Left renal pelvis (tissue), 4 donors: ENCODE measurements at places on chromosomes 3 and 15. TPM values are rescaled to one million over a fixed set of nuclear protein-coding genes. Genes with fewer than 3 reads are reported as not detected.

DNA sequence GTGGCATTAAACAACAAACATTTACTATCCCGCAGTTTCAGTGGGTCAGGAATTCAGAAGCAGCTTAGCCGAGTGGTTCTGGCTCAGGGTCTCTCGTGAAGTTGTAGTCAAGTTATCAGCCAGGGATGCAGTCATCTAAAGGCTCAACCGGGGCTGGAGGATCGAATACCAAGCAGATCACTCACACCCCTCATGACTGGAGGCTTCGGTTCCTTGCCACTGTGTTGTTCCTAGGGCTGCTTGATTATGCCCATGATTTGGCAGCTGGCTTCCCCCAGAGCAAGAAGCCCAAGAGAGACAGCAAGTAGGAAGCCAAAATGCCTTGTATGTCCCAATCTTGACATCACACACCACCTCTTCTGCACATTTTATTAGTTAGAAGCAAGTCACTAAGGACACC, 33.9 kb upstream of the CDCP1 start:
- no peak for DNase-seq

USP13 gene
- polyA plus RNA-seq = 12.1 TPM

DNA sequence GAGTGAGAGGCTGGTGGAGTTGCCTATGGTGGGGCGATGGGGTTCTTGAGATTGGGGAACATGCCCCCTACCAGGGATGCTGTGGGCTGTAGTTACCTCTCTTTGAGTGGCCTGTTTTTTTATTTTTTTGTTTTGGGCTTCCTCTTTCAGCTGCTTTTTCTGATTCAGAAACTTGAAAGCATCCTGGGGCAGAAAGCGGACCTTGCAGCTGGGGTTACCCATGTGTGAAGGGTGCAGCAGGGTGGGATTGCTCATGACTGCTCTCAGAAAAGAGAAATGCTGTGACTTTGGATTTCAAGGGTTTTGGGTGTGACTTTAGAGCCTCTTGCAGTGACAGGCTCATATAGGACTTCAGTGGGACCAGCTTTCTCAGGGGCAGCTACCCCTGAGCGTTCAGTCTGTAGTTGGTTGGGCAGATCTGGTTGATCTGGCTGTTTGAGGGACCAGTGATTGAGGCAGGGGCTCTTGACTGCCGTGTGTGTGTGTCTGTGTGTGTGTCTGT, 1.8 kb downstream of the LIMD1 start:
- DNase-seq = no peak

DNA sequence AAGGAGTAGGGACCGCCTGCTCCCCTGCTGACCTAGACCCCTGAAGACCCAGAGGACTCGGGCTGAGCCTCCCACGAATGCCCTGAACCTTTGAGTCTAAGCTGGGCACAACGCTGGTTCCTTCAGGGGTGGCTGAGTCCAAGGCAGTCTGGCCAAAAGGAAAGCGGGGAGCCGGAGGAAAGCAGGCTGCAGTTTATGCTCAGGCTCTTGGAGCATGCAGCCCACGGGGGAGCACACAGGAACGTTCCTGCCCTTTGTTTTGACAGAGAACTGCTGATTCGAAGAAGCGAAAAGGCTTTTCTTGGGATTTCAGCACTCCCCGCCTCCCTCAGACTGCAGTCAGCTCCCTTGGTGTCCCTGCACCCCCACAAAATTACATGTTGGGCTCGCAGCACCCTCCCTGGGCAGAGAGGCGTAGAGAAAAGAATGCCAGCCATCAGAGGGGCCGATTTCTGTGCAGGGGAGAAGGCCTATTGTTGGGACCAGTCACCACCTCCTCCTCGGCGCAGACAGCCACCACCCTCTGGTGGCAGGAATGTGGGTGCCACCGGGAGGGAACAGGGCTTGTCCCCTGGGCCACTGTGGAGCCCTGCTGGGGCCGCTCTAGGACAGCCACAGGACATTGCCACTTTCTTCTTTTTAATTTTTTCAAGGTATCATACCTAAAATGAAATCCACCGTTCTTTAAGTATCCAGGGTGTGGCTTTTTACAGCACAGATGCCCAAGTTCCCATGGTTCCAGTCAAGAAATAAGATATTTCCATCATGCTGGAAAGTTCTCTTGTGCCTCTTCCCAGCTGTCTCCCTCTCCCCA, 72.2 kb downstream of the SMAD6 start:
- DNase-seq = peak; percentile 83

- DNase-seq = no peak
Measured at GRCh38 chr3:16704941-16705340, 99.7 kb upstream of the DAZL start.

- DNase-seq = no peak
Measured at GRCh38 chr3:61789861-61790260, 228.5 kb downstream of the PTPRG start.

GRCh38 chr3:161081633-161082032, 23.5 kb downstream of the B3GALNT1 start:
- DNase-seq = no peak

CAND2 gene
- 12.4 TPM for polyA plus RNA-seq

GDPGP1 gene
- 2.2 TPM for polyA plus RNA-seq

GRCh38 chr3:25648107-25648535, 16.6 kb downstream of the TOP2B start:
- DNase-seq = no peak

- DNase-seq = no peak
Measured at GRCh38 chr3:63779227-63779626, 39.9 kb upstream of the C3orf49 start.

- DNase-seq = no peak
Measured at GRCh38 chr3:132332508-132332907, 15.3 kb downstream of the ACP3 start.

NMB gene
- polyA plus RNA-seq = 5.2 TPM

DNA sequence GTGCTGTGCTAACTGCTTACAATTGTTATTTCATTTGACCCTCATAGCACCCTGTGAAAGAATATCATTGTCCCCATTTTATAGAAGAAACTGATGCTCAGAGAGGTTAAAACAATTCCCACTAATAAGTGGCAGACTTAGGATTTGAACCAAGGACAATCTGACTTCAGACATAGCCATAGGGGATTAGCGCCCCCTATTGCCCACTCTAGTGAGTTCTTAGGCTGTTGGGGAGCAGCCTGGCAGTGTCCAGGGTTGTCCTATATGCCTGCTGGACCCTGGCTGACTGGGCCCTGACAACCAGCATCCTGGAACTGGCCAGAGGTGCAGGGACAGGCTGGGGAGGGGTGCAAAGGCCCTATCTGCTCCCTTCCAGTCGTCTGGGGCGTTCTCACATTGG, 15.4 kb downstream of the DPH3 start:
- no peak for DNase-seq

DNA sequence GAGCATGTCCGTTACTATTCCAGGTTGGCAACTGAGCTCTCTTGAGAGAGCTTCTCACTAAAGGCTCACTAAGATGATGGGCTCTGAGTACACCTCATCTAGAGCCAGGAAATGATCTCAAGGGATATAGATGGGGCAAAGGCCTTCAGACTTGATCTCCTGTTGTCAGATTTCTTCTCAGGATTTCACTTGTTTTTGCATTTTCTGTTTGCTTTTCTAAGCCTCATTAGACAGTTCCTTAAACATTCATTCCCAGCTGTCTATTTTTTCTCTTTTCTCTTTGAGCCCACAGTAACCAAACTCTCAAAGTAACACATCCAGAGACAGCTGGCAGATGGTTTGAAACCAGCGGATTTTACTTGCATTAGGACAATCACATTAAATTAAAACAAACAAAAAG, 28.4 kb upstream of the ARL8B start:
- DNase-seq = no peak

USP3 gene
- polyA plus RNA-seq = 43.5 TPM
